ENCODE measurements at places on chromosomes 5 and 9.

DNA sequence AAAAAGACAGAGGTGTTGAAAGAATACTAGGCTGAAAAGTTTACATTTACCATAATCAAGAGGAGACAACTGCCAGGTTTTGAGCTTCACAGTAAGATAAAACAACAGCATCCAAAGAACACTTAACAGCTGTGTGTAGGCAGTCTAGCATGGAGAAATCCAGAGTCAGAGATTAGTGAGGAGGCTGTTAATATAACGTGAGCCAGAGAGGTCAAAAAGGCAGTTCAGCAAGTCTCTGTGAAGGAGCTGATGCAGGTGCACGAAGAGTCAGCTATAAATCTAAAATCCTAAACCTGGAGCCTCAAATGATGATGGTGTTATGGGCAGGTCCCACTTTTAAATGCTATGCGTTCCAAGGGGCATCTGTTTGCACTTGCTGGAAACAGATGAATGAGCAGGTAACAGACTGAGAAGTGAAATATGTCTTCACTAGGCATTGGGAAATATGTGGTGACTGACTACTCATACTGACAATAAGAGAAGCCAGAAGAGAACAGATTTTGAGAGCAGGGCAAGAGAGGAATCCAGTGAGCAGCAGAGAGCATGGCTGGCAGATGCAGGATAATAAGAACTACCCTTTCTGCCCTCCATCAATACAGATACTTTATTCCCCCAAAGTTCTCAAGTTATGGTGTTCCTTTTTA is 8.7 kb downstream of the APTX start:
- no peak for DNase-seq

- no peak for DNase-seq
These were observed 70.1 kb downstream of the TRIO start for GRCh38 chr5:14213253-14213652.

DNA sequence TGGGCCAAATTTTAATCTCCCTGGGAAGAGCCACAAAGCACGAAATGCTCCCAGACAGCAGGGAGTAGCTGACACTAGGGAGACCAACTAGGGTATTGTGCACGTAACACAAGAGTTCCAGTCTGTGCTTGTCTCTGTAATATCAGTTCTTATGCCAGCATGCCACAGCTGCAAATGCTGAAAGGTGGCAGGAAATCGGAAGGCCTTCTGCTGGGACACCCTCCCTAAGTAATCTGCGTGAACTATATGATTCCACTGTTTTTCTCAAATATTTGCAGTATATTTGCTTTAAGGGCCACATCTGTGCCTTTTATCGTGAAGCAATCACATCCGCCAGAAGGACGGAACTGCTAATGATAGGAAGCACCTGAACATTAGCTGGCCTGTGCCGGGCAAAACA is 12.6 kb downstream of the VLDLR start:
- DNase-seq: no peak

- no peak for DNase-seq
These were observed 181.0 kb upstream of the PITX1 start for GRCh38 chr5:135214897-135215616.

DNA sequence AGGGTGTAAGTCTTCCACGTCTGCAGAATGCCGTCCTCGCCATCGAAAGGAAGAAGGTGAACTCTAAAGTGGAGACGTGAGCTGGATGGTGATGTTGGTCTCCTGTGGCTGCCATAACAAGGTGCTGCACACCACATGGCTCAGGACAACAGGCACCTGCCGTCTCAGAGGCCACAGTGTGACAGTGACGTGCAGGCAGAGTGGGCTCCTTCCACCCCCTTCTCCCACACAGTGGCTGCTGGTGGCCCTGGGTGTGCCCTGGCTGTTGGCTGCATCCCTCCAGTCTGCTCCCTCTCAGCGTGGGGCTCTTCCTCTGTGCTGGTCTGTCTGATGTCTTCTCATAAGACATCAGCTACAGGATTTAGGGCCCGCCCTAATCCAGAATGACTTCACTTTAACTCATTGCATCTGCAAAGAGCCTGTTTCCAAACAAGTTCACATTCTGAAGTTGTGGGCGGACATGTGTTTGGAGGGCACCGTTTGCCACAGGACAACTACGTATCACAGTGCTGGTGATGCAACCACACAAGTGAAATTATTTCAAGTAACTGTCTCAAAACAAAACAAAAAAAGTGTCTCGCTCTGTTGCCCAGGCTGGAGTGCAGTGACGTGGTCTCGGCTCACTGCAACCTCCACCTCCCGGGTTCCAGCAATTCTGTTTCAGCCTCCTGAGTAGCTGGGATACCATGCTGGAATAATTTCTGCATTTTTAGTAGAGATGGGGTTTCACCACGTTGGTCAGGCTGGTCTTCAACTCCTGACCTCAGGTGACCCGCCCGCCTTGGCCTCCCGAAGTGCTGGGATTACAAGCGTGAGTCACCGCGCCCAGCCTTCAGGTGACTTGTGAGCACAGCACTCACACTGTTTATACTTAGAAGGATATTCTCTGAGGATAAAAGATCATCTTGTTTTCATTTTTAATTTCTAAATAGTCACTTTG is 31.2 kb upstream of the CLPTM1L start:
- DNase-seq: no peak

GRCh38 chr5:10233505-10233904 is 16.2 kb downstream of the ATPSCKMT start:
- peak; percentile 81 for DNase-seq
